ENCODE measurements at places on chromosomes 13 and 19.

DNA sequence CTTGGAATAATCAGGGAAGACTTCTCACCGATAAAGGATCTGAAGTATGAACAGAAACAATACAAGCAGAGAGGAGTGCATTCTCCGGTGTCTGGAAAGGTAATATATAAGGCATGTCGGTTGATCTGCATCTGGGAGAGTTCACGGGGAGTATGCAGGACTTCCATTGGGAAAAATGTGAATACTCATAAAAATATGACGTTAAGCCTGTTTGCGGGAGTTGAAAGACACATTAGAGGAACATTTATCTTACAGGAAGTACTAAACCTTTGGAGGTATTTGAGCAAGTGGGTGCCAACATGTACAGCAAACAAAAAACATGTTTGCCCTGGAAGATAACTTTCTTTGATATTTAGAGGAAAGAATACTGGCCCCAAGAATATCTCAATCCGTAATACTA lies 286.8 kb downstream of the SLITRK6 start:
- no peak for DNase-seq

DNA sequence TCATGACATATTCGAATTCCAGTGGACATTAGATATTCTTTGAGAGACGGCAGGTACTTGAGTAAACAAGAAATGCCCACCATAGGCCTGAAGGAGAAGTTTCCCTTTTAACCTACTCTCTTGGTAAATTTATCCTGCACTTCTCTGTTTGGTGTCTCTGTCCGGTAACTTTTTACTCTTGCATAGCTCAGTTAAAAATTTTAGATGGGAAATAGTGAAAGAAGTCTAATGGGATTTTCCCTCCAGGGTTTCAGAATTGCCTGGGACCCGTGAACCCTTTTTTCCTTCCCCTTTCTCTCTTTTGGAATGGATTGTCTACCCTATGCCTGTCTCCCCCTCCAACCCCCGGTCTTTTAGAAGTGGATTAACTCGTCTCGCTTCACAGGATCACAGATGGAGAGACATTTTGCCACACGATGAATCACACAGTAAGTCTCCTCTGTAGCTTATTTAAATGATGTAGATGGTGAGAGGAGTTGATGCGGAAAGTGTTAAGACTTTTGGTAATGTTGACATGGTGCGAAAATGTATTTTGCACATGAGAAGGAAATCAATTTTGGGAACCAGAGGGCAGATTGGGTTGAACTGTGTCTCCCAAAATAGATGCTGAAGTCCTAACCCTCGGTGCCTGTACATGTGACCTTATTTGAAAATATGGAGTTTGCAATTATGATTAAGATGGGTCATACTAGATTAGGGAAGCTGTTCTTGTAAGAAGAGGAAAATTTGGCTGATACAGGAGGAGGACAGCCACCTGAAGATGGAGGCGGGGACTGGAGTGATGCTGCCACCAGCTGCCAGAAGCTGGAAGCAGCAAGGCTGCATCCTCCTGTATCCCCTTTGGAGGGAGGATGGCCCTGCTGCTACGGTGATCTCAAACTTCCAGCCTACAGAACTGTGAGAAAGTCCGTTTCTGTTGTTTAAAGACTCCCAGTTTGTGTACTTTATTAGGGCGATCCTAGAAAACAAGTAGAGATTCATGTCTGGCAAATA lies 711 bp upstream of the MIPEP start:
- no peak for DNase-seq

DNA sequence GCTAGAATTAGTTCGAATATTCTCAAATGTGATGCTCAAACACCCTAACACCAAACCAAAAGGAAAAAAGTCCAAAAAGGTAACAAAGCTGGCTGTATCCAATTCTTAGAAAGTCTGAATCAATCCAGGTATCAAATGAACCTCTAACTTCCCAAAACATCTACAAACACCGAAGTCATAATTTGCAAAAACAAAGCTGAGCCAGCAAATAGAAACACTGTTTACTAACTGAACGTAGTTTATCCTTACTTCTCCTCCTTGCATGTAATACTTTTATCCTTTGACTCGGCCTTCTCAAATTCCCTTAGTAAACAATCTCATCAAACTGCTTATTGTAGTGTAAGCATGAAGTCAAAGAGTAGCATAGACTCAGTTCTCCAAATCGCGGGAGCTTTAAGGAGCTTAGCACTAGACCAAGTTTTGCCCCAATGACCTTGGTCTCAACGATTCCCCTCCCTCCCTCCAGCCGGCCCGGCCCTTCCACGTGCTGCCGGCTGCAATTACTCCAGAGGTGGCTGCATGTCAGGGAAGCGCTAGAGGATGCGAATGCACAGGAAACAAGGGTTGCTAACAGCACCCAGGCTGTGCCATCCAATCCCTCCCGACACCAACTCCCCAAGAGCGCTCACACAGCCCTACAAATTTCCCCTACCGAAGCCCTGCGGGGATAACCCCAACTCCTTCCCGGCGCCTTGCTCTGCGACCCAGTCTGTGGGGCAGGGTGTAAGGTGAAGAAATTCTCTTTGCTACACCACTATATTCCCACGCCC lies 693 bp downstream of the XPO4 start:
- no peak for DNase-seq

DNA sequence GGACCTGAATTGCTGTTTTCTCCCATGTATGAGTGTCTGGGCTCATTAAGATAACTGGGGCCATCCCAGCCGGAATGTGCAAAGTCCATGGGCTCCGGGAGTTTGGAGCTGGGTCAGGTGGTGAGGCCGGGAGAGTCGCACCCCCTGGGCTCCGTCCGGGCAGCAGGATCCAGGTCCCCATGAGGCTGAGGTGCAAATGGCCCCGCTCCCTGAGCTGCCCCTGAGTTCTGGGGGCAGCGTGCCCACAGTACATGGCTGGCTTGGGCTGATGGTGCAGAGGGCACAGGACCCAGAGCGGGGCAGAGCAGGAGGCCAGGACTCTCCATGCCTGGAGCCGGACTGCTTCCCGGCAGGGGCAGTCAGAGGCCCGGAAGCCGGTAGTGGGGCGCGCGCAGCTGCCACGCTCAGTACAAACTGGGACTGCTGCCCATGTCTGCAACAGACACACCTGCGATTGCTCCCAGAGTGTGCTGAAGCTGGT lies 136.0 kb downstream of the KDM4B start:
- no peak for DNase-seq

- DNase-seq, result no peak
Measured at GRCh38 chr13:55783841-55784240, 1356.9 kb upstream of the PRR20A start.

DNA sequence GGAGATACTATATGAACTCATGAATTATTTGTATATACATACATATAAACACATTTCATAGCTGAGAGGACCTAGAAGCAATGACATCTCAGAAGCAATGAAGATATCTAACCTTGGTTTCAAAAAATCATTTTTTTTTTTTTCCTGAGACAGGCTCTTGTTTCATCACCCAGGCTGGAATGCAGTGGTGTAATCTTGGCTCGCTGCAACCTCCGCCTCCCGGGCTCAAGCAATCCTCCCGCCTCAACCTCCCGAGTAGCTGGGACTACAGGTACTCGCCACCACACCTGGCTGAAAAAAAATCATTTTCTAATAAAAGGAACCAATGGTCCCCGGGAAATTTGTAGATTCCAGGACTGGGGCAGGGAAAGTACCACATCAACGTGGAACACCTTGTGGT lies 4.0 kb downstream of the ZNF565 start:
- no peak for DNase-seq

DNA sequence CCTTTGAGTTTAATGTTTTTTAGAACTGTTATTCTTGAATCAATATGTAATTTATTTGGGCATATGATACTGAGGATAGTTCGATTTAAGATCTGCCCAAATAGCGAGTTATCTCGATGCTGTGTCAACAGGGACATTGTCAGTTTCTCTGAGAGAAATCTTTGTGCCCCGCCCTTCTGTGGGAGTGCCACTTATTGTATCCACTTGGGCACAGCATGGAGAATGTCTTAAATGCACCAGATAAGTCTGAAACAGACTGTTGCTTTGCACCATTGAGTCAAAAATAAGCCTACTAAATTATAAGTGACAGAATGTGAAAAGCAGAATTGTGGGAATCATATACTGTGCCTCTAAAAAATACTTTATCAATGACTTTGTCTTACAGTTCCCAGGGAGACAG lies 45.6 kb downstream of the RNASEH2B start:
- DNase-seq, result no peak

GRCh38 chr13:31781064-31781463 lies 41.7 kb downstream of the RXFP2 start:
- DNase-seq, result no peak

DNA sequence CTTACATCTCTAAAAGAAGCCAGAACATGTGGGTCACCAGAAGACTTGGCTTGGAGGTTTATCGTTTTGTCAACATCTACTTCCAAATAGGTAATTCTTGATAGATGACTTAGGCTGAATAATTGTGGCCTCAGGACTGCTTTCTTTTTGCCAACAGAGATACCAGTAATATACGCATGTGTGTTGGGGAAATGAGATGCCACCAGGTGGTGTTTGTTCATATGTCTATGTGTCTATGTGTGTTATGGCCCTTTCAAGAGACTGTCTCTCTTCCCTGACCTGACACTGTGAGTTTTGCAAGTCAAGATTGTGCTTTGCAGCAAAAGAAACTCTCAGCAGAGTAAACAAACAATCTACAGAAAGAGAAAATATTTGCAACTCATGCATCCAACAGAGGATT lies 31.6 kb upstream of the METTL21C start:
- DNase-seq, result no peak

DNA sequence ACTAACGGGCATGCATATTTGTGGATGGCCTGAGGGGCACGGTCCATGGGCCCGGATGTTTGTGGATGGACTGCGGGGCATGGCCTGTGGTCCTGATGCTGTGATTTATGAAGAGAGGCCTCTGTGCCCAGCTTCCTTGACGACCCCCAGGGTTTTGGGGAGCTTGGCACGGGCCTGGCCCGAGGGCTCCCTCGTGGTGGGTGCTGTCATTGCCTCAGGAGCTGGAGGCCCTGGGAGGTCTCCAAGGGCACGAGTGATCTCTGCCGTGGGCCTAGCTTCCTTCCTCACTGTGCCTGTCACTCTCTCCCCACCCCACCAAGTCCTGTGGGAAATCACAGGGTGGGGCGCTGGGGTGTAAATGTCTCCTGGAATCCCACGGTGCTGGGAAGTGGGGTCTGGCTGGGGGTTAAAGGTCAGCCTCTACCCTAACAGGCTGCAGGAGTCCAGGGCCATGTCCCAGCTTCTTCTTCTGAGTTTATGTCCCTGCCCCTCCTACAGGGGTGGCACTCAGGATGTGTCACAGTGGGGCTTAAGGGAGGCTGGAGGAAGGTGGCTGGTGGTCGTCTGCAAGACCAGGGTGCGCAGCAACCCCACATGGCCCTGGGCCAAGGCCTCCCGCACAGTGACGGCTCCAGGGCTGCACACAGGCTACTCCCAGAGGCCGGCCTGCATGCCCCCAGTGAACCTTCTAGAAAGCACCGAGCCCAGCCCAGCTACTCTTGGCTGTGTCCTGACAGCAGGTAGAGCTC lies 27.6 kb upstream of the RANBP3 start:
- no peak for DNase-seq

DNA sequence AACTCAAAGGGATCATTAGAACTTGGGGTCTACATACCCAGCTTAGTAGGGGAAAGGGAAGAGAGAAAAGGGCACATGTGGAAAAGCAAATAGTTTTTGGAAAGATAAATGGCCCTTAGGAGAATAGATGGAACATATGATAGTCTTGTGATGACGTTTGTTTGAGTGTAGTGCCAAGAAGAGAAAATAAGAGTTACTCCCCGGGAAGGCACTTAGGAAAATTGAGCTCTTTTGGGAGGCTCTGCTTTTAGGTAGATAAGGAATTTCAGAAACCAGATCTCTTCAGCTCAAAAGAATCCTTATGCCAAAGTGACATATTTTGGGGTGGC lies 44.8 kb upstream of the SERTM1 start:
- DNase-seq, result no peak

- DNase-seq, result no peak
Measured at GRCh38 chr13:31049833-31050232, 111.9 kb downstream of the HSPH1 start.

- DNase-seq, result no peak
Measured at GRCh38 chr13:44790289-44790688, 199.0 kb downstream of the NUFIP1 start.

GRCh38 chr13:105914291-105915036 lies 621.0 kb downstream of the EFNB2 start:
- no peak for DNase-seq

GRCh38 chr13:50494138-50494537 lies 349.4 kb downstream of the DLEU7 start:
- DNase-seq, result no peak

DNA sequence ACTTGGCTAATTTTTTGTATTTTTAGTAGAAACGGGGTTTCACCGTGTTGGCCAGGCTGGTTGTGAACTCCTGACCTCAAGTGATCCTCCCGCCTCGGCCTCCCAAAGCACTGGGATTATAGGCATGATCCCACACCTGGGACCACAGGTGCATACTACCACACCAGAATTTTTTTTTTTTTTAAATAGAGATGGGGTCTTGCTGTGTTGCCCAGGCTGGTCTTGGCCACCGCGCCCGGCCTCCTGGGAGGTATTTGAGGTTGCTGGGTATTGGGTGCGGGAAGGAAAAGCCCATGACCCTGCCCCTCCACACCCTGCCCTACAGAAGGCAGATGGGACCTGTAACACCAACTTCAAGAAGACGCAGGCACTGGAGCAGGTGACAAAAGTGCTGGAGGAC lies 13.6 kb downstream of the ACTMAP start:
- DNase-seq, result no peak

GRCh38 chr19:43300206-43300605 lies 30.9 kb upstream of the PSG9 start:
- DNase-seq, result no peak
